ENCODE measurements at places on chromosomes 7 and 10.

GRCh38 chr7:128770233-128770632 lies 5.4 kb downstream of the OPN1SW start:
- DNase-seq, result no peak

GRCh38 chr10:46234026-46234425 lies 52.8 kb upstream of the ANTXRL start:
- DNase-seq, result no peak

DNA sequence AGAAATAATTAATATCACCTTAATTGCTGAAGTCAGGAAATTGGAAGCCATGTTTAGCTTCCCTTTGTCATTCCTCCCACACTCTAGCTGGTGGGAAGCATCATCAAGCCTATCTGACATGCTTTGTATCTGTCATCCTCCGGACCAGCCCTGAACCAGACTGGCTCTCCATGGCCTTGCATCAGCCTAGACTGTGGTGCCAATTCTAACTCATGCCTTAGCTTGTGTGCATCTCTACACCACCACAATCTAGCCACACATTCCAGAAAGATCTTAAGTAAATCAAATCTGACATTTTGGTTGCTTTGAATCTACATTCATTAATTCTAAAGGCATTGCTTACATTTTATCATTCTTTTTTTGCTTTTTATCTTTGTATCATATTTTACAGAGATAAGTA lies 196.4 kb upstream of the VSTM2A start:
- DNase-seq, result no peak

DNA sequence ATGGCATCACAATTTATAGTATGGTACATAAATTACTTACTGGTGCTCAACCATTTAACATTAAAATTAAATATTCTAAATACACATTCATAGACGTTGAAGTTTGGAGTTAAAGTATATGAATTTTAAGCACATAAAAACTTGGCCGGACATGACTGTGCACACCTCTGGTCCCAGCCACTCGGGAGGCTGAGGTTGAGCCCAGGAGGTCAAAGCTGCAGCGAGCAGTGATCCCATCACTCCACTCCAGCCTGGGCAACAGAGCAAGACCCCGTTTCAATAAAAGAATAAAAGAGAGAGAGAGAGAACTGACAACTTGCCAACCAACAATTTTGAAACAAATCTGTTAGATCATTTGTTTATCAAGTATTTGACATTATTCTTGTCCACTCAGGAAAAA lies 943.3 kb upstream of the KCND2 start:
- DNase-seq, result no peak

DNA sequence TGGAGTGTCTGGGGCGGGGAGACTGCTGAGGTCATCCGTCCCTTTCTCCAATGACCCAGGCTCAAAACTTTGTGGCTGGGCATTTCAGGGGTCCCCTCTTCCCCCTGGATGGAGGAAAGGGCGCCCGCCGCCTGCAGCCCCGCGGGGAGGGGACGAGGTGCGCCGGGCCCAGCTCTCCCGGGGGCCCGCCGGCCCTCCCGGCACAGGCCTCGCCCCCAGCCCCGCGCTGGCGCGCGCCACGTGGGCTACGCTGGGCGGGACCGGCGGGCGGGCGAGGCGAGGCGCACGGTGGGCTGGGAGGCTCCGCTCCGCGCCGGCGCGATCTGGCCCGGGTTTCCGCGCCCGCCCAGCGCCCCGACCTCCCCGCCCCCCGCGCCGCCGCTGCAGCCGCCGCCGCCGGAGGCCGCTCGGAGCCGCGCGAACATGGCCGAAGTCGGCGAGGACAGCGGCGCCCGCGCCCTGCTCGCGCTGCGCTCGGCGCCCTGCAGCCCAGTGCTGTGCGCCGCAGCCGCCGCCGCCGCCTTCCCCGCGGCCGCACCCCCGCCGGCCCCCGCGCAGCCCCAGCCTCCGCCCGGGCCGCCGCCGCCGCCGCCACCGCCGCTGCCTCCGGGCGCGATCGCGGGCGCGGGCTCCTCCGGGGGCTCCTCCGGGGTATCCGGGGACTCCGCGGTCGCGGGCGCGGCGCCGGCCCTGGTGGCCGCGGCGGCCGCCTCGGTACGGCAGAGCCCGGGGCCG lies at the start of gene FOXK1:
Gene FOXK1 (plus strand): TSS at position 410 of the 735 bp plus-strand sequence. CDS start 14 bp downstream, at position 424.
- DNase-seq, result peak; percentile 86

GRCh38 chr10:102757323-102757722 lies 13.6 kb downstream of the WBP1L start:
- DNase-seq, result no peak

- DNase-seq, result no peak
Measured at GRCh38 chr7:101537205-101537604, 91.9 kb downstream of the MYL10 start.

GRCh38 chr10:89992575-89992974 lies 291.2 kb downstream of the KIF20B start:
- DNase-seq, result no peak

- DNase-seq, result no peak
Measured at GRCh38 chr10:104267721-104268404, 1.1 kb upstream of the GSTO2 start.

DNA sequence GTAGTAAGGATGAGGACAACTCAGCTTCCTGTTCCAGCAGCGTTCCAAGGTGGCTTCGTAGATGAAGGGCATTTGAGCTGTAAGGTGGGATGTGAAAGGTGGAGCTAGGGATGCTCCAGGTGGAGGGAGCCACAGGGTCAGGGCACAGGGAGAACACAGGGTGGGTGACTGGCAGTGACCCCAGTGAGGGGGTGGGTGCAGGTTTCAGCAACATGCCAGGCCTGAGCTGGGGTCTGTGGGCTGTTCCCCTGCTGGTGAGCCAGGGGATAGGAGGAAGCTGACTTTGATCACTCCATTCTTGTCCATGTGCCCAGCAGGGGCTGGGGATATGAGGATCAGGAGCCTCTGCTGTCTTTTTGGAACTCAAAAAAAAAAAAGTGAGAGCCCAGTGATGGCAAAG lies 33.2 kb downstream of the CDH23 start:
- DNase-seq, result peak; percentile 41

GRCh38 chr7:114710499-114710898 lies 211.4 kb upstream of the MDFIC start:
- DNase-seq, result no peak

- no peak for DNase-seq
Measured at GRCh38 chr7:129609666-129610065, 1.9 kb upstream of the NRF1 start.

DNA sequence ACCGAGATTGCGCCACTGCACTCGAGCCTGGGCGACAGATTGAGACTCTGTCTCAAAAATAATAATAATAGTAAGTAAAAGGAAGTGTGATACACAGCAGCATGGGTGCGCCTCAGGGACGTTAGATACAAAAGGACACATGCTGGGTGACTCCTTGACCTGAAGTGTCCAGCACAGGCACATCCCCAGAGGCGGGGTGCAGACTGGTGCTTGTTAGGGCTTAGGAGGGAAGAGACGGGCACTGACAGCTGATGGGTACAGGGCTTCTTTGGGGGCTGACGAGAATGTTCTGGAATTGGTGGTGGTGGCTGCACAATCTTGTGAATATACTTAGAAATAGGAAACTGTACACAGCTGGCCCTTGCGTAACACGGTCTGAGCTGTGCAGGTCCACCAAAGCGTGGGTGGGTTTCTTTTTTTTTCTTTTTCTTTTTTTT lies 61.8 kb upstream of the DNAJB6 start:
- DNase-seq, result no peak

DNA sequence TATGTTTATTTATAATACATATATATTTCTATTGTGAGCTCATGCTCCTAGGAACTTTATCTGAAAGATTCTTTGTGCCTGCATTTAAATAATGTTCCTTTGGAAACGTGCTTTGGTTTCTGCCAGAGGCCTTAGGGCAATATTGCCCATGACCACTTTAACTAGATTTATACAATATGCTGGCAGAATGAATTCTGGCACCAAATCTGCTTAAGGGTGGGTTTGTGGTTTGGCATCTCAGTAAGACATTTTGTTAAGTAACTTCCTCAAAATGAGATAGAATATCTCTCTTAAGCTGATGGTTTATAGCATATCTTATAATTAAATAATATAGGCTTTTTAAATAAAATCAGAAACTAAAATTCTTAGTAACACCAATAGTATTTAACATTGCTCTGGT lies 252.9 kb downstream of the RNLS start:
- DNase-seq, result no peak

DNA sequence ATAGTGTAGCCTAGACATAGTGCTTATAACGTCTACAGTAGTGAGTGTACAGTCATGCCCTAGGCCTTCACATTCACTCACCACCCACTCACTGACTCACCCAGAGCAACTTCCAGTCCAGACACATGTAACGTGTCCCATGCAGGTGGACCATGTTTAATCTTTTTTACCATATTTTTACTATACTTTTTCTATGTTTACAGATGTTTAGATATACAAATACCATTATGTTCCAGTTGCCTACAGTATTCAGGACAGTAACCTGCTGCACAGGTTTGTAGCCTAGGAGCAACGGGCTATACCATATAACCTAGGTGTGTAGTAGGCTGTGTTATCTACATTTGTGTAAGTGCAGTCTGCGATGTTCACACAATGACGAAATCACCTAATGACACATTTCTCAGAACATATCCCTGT lies 11.0 kb downstream of the MPP7 start:
- no peak for DNase-seq

DNA sequence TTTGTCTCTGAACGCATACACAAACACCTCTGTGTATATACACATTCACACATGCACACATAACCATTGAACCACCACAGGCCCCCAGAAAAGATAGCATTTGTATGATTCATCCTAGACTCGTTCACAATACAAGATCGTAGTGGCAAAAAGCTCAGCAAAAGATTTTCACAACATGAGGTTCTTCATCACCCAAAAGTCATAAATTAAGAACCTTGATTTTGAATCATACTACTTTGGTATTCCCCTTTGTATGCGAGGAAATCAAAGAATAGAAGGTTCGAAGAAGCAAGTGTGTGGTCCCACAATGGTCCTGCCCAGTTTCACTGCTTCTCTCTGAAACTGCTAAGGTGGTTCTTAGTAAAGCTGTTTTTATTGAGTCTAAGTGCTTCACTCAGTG lies 200.7 kb downstream of the CELF2 start:
- no peak for DNase-seq

DNA sequence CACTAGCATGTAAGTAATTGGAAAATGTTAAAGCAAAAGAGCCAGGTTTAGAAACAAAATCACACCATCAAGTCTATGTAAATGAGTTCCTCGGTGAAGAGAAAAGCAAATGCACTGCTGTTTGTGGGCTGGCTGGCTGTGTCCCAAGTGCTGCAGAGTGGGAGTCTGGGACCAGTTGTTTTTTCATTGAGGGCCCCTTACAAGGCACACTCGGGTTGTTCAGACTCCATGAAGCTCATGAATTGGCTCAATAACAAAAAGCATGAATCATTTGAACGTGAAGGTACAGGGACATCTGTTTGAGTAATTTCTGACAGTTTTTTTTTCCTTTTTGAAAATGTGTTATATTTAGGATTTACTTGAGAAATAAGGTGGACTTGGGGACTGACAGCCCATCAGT lies 28.0 kb downstream of the GRK5 start:
- DNase-seq, result peak; percentile 57

DNA sequence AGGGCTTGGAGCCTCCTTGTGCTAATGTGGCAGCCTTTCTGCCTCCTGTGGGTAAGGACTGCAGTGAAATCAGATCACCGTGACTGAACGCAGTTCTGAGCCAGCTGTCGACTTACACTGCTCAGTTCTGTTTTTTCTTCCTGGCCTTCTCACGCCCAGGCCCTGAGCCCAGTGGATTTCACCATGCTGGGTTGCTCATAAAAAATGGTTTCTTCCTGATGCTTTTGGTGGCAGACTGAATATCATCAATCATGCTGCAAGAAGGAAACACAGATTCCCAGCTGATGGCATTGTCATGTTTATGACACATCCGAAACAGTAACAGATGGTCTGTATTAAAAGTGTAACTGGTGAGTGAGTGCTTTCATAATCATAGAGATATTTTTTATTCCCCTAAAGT lies 389.6 kb downstream of the GALNT17 start:
- DNase-seq, result no peak

GRCh38 chr10:14801723-14802122 lies 27.0 kb upstream of the FAM107B start:
- no peak for DNase-seq

DNA sequence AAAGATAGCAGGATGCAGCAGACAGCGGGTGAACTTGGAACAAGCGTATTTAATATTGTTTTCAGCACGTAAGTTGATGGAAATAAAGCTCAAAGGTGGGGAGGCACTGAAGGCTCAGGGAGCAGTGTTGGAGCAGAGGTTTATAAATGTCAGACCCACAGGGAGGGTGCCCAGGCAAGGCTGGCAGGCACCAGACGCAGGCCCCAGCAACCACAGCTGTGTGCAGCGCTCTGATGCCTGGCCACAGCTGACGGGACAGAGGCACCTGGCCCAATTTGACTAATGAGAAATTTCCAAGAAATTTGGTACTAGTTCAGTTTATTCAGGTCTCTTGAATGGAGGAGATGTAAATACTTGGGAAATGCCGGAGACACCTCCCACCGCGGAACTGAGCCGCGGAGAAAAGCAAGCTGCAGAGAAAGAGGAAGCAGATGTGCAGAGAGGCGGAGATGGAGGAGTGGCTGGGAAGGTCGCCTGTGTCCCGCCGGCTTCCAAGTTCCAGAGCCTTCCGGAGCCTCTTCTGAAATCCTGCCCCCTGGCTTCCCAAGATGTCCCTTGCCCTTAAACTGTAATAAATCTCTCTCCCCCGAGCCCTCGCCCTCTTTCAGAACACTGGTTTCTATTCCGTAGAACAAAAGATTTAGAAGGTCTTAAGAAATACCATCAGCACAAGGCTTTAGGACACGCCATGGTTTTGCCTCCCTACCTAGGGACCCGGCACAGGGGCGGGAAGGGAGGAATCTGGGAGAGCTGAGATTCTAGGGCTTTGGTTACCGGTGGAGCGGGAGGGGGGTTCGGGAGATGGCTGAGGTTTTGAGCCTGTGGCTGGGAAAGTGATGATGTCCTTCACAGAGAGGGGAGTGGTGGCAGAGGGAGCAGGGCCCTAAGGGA lies 38.4 kb upstream of the PLXNA4 start:
- DNase-seq, result peak; percentile 19

- DNase-seq, result no peak
Measured at GRCh38 chr10:96560966-96561887, 25.6 kb downstream of the TM9SF3 start.

DNA sequence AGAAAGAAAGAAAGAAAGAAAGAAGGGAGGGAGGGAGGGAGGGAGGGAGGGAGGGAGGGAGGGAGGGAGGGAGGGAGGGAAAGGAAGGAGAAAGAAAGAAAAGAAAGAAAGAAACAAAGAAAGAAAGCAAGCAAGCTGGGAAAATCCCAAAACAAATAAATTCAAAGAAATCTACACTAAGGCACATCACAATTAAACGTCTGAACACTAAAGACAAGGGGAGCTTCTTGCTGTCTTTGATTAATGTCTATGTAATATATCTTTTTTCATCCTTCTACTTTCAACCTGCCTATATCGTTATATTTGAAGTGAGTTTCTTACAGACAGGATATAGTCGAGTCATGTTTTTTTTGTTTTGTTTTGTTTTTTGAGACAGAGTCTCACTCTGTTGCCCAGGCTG lies 28.3 kb upstream of the EBF3 start:
- DNase-seq, result no peak

DNA sequence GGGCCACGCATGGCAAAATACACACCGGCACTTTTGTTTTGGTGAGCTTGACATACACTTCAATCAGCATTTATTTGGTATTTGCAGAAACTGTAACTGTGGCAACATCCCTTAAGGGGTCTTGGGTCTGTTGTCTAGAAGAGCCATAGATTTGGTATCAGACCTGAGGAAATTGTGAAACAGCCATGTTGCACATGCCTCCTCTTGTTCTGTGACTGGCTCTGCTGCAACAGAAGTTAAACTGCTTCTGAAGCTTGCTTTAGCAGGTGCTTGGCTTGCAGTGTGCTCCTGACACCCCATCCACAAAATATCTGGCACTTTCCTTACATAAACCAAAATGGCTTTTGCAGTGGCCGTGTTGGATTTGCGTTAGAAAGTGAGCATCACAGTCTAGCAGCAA lies 247.3 kb downstream of the GATA3 start:
- DNase-seq, result no peak
